Smooth muscle cell of the umbilical artery (primary cell): ENCODE measurements at places on chromosomes 4 and X. TPM values are rescaled to one million over a fixed set of nuclear protein-coding genes. Genes with fewer than 3 reads are reported as not detected.

ARMCX1 gene
- total RNA-seq = 32.0 and 46.3 TPM in 2 replicates

SERPINA7 gene
- total RNA-seq = not detected in 2 replicates

TCP11X2 gene
- total RNA-seq = not detected in 2 replicates

FAM9C gene
- not detected in 2 replicates for total RNA-seq

TACR3 gene
- not detected in 2 replicates for total RNA-seq

HHIP gene
- total RNA-seq = 0.59 and 13.1 TPM in 2 replicates

ZNF630 gene
- total RNA-seq = 0.97 and 1.5 TPM in 2 replicates

SPANXD gene
- not detected in 2 replicates for total RNA-seq

RAB39B gene
- 0.69 and 1.5 TPM in 2 replicates for total RNA-seq

TRPC5OS gene
- not detected in 2 replicates for total RNA-seq

MSX1 gene
- total RNA-seq = 5.3 and 9.0 TPM in 2 replicates

TIMM17B gene
- total RNA-seq = 27.3 and 34.1 TPM in 2 replicates

MMRN1 gene
- total RNA-seq = 0.42 and 1.2 TPM in 2 replicates

MAP3K15 gene
- under 0.01 and 0.14 TPM in 2 replicates for total RNA-seq

DRD5 gene
- not detected in 2 replicates for total RNA-seq

XPNPEP2 gene
- total RNA-seq = not detected in 2 replicates

RASGEF1B gene
- 0.30 TPM in 1 of 2 replicates, not detected in the other for total RNA-seq

MAGEB17 gene
- total RNA-seq = not detected in 2 replicates

SMPX gene
- total RNA-seq = not detected in 2 replicates

MID1IP1 gene
- 39.2 and 42.3 TPM in 2 replicates for total RNA-seq

CLDN2 gene
- total RNA-seq = 0.14 TPM in 1 of 2 replicates, not detected in the other

KLF8 gene
- total RNA-seq = under 0.01 and 0.55 TPM in 2 replicates

COX7B2 gene
- total RNA-seq = not detected in 2 replicates

DNAAF6 gene
- not detected in 2 replicates for total RNA-seq

SOX3 gene
- total RNA-seq = not detected in 2 replicates

KANTR gene
- total RNA-seq = 10.1 TPM in 2 replicates

COL4A5 gene
- 126 and 152 TPM in 2 replicates for total RNA-seq

LDB2 gene
- 3.3 and 4.8 TPM in 2 replicates for total RNA-seq

KIF4A gene
- total RNA-seq = 1.2 and 10.9 TPM in 2 replicates

IL13RA1 gene
- 82.7 and 96.5 TPM in 2 replicates for total RNA-seq

MAPK10 gene
- 3.6 and 4.2 TPM in 2 replicates for total RNA-seq

MEPE gene
- not detected in 2 replicates for total RNA-seq

CAPN6 gene
- not detected in 2 replicates for total RNA-seq

SOWAHB gene
- under 0.01 and 0.05 TPM in 2 replicates for total RNA-seq

HPSE gene
- 0.30 and 0.32 TPM in 2 replicates for total RNA-seq

TDO2 gene
- total RNA-seq = 5.4 and 13.7 TPM in 2 replicates

PLP1 gene
- not detected in 2 replicates for total RNA-seq

FGA gene
- total RNA-seq = not detected in 2 replicates

CT45A2 gene
- not detected in 2 replicates for total RNA-seq

CITED1 gene
- 0.23 TPM in 1 of 2 replicates, not detected in the other for total RNA-seq

CCSER1 gene
- 0.30 TPM in 1 of 2 replicates, not detected in the other for total RNA-seq

SYN1 gene
- total RNA-seq = under 0.01 and 0.14 TPM in 2 replicates
